ENCODE measurements at places on chromosomes 4 and X.

- DNase-seq = no peak
Measured at GRCh38 chrX:149641835-149642234, 10.2 kb upstream of the TMEM185A start.

DNA sequence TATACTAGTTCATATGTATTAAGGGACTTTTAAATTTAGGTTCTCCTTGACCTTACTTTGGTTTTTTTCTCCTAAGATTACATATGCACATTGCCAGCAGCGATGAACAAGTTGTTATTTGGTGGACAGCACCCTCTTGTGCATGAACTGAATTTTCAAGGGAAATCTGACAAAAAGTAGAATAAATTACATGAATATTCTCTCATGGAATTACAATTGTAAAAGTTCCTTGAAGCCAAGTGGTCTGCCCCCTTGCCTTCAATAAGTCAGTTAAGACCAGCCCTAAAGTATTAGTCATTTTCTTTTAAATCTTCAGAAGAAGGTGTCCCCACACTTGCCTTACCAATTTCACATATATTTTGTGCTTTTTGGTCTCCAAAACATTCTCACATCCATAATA lies 30.7 kb upstream of the SMARCA5 start:
- DNase-seq = no peak

GRCh38 chrX:80246271-80246670 lies 174.0 kb upstream of the TENT5D start:
- DNase-seq = no peak

DNA sequence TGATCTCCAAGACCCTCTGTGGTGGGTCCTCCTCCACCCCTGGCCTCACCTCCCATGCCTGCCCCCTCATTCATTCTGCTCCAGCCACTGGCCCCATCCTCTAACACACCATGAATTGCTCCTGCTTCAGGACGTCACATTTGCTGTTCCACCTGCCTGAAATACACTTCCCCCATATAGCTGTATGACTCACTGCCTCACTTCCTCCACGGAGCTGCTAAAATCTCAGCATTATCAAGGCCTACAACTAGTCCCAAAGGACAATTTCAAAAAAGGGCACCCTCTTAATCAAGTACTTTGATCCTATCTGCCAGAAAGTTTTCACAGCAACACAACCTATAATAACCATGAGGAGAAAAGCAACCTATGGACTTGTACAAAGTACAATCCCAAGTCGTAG lies 43.6 kb upstream of the PHOX2B start:
- no peak for DNase-seq

DNA sequence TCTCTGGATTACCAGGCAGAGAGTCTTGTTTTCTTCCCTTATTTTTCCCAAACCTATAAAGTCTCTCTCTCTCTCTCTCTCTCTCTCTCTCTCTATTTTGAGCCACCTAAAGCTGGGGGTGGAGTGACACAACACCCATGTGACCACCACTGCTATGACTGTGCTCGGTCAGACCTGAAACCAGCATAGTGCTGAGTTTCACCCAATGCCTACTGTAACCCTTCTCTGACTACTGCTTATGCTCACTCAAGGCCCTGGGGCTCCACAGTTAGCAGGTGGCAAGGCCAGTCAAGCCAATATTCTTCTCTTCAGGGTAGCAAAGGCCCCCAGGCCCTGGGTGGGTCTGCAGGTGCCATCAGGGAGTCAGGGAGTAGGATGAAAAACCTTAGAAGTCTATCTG lies 114.7 kb upstream of the ARMCX2 start:
- DNase-seq = no peak

- DNase-seq = no peak
Measured at GRCh38 chrX:130688360-130688759, 214.6 kb downstream of the ENOX2 start.

DNA sequence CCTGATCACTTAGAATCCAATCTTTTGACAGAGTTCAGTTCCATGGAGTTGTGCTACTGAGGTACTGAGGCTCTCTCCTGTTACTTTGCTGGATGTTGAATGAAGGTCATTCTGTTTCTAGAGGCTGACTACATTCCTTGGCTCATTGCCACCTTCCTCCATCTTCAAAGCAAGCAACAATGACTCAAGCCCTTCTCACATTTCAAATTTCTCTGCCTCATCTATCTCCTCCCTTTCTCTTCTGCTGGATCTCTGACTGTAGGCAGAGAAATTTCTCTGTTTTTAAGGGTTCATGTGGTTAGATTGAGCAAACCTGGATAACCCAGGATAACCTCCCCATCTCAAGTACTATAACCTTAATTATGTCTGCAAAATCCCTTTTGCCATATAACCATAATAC lies 775.4 kb downstream of the STPG2 start:
- no peak for DNase-seq

Data from NCI-H526 treated with DMSO at 0.1 percent for 48 hours (cell line).